ENCODE measurements at places on chromosomes 12 and 14. TPM values are rescaled to one million over a fixed set of nuclear protein-coding genes. Genes with fewer than 3 reads are reported as not detected.
A peak's percentile ranks its signal among the peaks of the same experiment; 100 is the strongest.

The FAIM2 gene
- not detected for total RNA-seq

The RNASE2 gene
- total RNA-seq: not detected

The RIMBP2 gene
- total RNA-seq: not detected

The SLC25A47 gene
- total RNA-seq: not detected

The RNASE1 gene
- not detected for total RNA-seq

The LIN7A gene
- total RNA-seq: not detected

DNA sequence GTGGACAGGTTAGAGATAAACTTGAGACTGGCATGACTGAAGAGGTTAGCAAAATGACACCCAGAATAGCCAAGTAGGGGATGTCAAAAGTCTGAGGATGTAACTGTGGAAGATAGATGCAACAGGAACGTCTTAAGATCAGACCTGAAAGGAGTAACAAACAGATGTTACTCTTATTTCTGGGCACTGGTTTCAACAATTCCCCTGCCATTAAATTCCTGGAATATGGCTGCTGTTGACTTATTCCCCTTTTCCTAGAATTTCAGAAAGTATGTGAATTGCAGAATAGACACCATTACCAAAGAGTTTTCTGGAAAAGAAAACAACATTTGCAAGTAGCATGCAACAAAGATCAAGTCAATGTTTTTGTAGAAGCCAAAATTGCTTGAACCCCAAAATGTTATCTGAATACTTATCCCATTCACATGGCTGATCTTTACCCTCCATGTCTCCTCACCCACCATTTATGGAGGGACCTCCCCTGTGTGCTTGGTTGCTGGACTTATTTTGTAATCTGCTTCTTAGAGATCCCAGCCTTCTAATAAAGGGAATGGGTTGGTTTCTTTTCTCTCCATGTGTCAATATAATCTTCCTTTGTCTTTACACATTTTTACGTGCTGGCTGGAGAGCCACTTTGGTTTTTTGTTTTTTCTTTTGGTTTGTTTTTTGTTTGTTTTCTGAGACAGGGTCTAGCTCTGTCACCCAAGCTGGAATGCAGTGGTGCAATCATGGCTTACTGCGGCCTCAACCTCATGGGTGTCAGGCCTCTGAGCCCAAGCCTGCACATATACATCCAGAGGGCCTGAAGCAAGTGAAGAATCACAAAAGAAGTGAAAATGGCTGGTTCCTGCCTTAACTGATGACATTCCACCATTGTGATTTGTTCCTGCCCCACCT is 57.0 kb downstream of the BBS10 start:
- no peak overlapping the region for H3K4me3 ChIP-seq
- H3K4me1 ChIP-seq: no peaks in the 10 kb centered on the region
- H3K27me3 ChIP-seq: peaks cover 14% of the 10 kb centered on the region

DNA sequence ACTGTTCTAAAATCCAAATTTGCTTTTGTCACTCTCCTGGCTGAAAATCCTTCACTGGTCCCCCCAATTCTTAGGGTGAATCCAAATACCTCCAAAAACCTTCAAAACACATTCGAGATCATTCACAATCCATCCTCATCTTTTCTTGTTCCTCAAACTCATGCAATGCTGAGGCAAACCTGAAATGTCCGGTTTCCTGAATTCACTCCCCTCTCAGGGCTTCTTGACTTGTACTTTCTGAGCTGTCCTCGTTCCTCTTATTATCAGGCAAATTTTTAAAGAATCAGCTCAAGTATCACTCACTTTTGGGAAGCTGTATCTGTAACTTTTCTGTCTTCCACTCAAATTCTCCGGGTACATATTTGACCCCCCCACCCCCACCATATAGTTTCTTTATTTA is 84.9 kb upstream of the DUSP6 start:
- H3K27ac ChIP-seq: no peak overlapping the region
- no peaks in the 10 kb centered on the region for H3K27me3 ChIP-seq

GRCh38 chr12:91332302-91332701 is 149.7 kb upstream of the DCN start:
- no peaks in the 10 kb centered on the region for H3K36me3 ChIP-seq
- no peak overlapping the region for H3K27ac ChIP-seq
- DNase-seq: no peak
- H3K27me3 ChIP-seq: peaks cover 7% of the 10 kb centered on the region
- H3K4me3 ChIP-seq: no peak overlapping the region

- H3K36me3 ChIP-seq: no peaks in the 10 kb centered on the region
- no peaks in the 10 kb centered on the region for H3K4me1 ChIP-seq
- H3K27me3 ChIP-seq: peaks cover 3% of the 10 kb centered on the region
- H3K4me3 ChIP-seq: no peak overlapping the region
Observed at GRCh38 chr14:51305751-51306150, 65.7 kb downstream of the TMX1 start.

- H3K4me3 ChIP-seq: no peak overlapping the region
- no peak for DNase-seq
- H3K27me3 ChIP-seq: peaks cover 4% of the 10 kb centered on the region
- no peak overlapping the region for H3K27ac ChIP-seq
- no peaks in the 10 kb centered on the region for H3K4me1 ChIP-seq
- no peaks in the 10 kb centered on the region for H3K36me3 ChIP-seq
Observed at GRCh38 chr12:41897593-41897992, 247.1 kb downstream of the GXYLT1 start.

DNA sequence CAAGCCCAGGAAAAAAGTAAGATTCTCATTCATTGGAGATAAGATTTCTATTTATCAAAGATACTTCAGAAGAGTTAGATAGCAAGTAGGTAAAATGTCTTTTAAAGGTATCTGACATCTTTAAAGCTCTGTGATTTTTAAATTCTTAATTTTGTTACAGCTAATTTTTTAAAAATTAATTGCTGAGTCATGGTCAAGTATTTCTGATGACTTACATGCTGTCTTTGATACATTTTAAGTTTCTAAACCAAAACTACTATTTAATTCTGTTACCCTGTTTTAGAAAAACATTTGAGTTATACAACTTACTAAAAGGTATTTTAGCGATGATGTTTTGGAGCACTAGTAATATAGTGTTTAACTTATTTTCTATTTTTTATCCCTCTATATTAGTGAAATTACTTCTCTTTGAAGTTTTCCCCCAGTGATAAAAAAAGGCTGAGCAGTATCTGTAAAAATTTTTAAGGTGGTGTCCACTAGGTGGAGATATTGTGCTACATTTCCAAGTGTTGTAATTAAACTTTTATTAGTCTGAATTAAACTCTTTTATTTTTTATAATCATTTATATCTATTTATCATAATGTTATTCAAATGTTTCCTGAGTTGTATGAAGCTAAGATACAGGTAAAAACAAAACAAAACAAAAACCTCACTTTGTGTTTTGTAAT is 11.5 kb downstream of the ALG10 start:
- no peak overlapping the region for H3K27ac ChIP-seq
- H3K4me1 ChIP-seq: no peaks in the 10 kb centered on the region
- H3K4me3 ChIP-seq: no peak overlapping the region
- no peaks in the 10 kb centered on the region for H3K27me3 ChIP-seq
- H3K36me3 ChIP-seq: peaks cover 2% of the 10 kb centered on the region

GRCh38 chr12:101732318-101732717 is 6.9 kb downstream of the SYCP3 start:
- H3K27me3 ChIP-seq: no peaks in the 10 kb centered on the region
- H3K4me1 ChIP-seq: peaks cover 16% of the 10 kb centered on the region
- peaks cover 45% of the 10 kb centered on the region for H3K36me3 ChIP-seq
- peak overlapping the region; percentile 51 for H3K27ac ChIP-seq

DNA sequence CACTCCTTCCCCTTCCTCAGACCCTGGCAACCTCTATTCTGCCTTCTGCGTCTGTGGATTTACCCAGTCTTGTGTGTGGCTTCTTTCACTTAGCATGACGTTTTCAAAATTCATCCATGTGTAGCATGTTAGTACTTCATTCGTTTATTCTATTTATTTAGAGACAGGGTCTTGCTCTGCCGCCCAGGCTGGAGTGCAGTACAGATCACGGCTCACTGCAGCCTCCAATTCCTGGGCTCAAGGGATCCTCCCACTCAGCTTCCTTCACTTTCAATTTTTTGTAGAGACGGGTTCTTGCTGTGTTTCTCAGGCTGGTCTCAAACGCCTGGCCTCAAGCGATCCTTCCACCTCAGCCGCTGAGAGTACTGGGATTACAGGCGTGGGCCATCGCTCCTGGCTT is 37.0 kb downstream of the B4GALNT3 start:
- H3K4me1 ChIP-seq: no peaks in the 10 kb centered on the region
- H3K4me3 ChIP-seq: no peak overlapping the region
- DNase-seq: no peak

- H3K36me3 ChIP-seq: peaks cover 5% of the 10 kb centered on the region
- H3K27ac ChIP-seq: no peak overlapping the region
- H3K4me1 ChIP-seq: peaks cover 3% of the 10 kb centered on the region
Observed at GRCh38 chr12:107822356-107822755, 47.9 kb downstream of the ASCL4 start.

GRCh38 chr14:73599499-73599898 is 7.8 kb downstream of the ACOT4 start:
- H3K27ac ChIP-seq: no peak overlapping the region
- H3K4me3 ChIP-seq: no peak overlapping the region
- no peaks in the 10 kb centered on the region for H3K36me3 ChIP-seq
- H3K4me1 ChIP-seq: no peaks in the 10 kb centered on the region

DNA sequence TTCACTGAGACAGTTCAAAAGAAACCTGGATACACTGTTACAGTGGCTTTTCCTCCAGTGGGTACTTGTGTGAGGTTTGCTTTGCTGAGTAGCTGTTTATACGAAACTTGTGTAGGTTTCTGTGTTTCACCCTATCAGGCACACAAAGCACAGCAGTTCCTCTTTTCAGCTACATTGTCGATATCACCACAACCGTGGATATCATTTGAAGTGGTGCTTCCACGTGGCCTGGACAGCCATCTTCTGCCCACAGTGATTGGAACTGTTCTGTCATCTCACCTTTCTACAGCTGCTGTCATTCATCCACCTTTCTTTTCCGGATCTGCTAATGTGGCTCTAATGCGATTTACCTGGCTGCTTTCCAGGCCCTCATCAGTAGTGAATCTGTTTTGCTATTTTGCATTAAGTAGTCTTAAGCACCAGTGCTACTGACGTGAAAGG is 368.8 kb downstream of the SYT1 start:
- DNase-seq: no peak
- no peaks in the 10 kb centered on the region for H3K36me3 ChIP-seq
- H3K27me3 ChIP-seq: peaks cover 1% of the 10 kb centered on the region
- no peak overlapping the region for H3K4me3 ChIP-seq
- H3K27ac ChIP-seq: no peak overlapping the region
- H3K4me1 ChIP-seq: no peaks in the 10 kb centered on the region

GRCh38 chr12:47438175-47438574 is 267.7 kb downstream of the RPAP3 start:
- no peak overlapping the region for H3K4me3 ChIP-seq
- no peaks in the 10 kb centered on the region for H3K4me1 ChIP-seq
- H3K27me3 ChIP-seq: no peaks in the 10 kb centered on the region
- H3K27ac ChIP-seq: no peak overlapping the region

DNA sequence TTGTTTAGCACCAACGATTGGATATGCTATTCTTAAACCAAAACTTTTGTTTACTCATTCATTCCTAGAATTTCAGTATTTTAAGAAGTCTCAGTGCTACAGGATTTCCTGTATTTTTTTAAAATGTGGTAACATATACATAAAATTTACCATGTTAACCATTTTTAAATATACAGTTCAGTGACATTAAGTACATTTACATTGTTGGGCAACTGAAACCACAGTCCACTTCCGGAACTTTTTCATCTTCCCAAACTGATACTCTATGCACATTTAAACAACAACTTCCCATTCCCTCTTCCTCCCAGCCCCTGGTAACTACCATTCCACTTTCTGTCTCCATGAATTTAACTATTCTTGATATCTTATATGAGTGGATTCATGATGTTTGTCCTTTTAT is 30.3 kb downstream of the PDE3A start:
- H3K27ac ChIP-seq: no peak overlapping the region
- H3K4me3 ChIP-seq: no peak overlapping the region
- no peaks in the 10 kb centered on the region for H3K27me3 ChIP-seq
- H3K36me3 ChIP-seq: no peaks in the 10 kb centered on the region
- DNase-seq: no peak
- H3K4me1 ChIP-seq: no peaks in the 10 kb centered on the region

DNA sequence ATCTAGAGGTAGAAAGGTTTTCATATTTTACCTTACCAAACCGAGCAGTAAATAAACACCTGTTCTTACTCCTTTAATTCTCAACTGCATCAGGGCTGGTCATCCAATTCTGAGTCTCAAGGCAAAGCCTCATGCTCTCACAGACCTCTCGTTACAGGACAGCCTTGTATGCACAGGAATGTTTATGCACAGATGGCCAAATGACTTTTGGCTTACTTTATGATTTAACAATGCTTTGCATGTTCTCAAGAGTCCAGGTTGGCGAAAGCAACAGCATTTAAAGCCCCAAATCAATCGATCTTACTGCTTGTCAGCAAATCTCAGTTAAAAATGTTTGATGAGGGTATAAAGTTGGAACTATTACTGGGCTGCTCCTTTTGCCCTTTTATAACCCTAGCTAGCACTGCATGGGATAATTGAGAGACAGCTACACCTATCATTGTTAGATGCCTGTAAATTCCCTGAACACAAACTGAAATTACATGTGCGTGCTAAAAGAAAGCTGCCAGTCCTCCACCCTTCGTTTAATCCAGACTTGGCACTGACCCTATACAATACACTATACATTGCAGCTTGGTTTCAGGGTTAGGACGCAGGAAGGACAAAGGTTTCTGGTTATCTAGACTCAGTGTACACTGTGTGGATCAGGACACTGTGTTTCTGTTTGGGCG is 63.6 kb downstream of the TMCC3 start:
- H3K4me1 ChIP-seq: peaks cover 4% of the 10 kb centered on the region
- H3K27ac ChIP-seq: no peak overlapping the region
- no peak overlapping the region for H3K4me3 ChIP-seq
- H3K36me3 ChIP-seq: peaks cover 26% of the 10 kb centered on the region

DNA sequence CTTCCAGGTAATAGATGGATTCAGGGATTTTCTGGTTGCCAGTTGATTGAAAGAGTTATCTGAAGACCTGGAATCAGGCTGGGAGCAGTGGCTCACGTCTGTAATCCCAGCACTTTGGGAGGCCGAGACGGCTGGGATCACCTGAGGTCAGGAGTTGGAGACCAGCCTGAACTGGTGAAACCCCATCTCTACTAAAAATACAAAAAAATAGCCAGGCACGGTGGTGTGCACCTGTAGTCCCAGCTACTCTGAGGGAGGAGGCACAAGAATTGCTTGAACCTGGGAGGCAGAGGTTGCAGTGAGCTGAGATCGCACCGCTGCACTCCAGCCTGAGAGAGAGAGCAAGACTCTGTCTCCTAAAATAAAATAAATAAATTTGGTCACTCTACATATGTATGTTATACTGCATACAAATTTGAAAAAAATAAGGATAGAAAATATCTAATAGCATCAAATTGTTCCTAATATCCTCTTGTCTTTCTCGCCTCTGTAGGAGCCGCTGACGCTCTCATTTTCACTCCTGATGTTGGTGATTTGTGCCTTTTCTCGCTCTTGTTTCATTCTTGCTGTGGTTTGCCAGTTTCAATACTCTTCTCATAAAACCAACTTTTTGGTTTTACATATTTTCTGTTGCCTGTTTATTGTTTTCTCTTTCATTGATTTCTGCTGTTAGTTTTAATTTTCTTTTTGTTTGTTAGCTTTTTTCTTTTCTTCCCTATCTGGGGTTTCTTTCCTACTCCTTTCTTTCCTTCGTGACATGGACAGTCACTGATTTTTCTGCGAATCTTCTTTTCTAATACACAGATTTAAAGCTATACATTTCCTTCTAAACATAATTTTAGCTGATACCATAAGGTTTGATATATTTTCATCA is 23.8 kb upstream of the PLD4 start:
- H3K4me1 ChIP-seq: peaks cover 16% of the 10 kb centered on the region
- H3K4me3 ChIP-seq: no peak overlapping the region
- DNase-seq: no peak
- H3K27me3 ChIP-seq: peaks cover 16% of the 10 kb centered on the region

Data from activated B cell treated with CpG ODN at 0.5 μM for 24 hours (primary cell).